Activated CD4-positive, CD25-positive, alpha-beta regulatory T cell (primary cell): ENCODE measurements at places on chromosomes 5 and 9.
A peak's percentile ranks its signal among the peaks of the same experiment; 100 is the strongest.

DNA sequence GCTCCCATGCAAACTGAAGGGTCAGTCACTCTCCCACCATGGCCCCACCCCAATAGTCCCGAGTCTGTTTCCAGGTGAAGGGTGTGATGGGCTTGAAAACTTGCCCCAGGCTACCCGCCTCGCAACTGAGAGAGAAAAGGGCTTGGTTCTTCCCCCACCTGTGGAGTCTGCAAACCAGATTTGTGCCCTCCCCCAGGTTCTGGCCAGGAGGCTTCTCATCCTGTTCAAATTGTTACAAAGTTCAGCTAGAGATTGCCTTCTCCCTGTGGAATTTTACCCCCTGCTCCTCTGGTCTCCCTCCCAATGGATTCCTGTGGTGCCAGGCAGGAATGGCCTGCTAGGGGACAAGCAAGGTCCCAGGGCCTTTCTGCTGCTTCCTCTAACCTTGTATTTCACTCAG lies 93.1 kb upstream of the ACO1 start:
- no peak for DNase-seq

DNA sequence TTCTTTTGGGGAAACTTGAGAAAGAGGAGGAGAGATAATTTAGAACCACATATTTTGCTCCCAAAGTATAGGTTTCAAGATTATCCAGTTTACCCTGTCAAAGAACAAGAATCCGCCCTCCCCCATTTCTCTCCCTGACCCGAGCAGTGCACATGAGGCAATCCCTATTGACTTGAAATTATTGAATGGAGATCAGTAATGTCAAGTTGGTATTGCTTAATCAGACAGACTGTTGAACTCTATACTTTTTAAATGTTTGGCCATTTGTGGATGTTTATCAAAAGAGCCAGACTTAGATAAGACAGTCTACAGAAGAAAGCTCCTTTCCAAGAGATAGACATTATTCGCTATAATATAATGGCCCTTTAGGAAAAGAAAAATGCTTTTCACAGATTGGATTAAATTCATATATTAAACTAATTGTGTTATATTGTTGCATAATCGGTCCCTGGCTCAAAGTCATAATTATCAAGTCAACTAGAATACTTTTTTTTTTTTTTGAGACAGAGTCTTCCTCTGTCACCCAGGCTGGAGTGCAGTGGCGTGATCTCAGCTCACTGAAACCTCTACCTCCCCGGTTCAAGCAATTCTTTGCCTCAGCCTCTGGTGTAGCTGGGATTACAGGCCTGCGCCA lies 5.3 kb downstream of the SLC25A25 start:
- no peak for DNase-seq

DNA sequence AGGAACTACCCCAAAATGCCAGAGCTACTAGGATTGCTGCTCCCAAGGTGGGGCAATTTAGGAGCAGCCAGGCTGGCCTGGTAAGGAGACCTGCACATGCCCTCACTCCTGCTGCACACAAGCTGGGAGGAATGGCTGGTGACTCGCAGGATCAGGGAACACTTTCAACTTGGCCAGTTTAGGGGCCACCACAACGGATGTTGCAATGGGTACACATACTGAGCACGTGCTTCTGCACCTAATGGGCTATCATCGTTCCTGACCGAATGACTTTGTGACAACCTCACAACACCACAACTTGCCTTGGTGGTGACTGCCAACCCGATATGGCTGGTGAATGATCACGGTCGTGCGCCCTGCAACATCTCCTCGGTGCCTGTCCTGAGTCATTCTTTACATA lies 172.0 kb downstream of the ROR2 start:
- no peak for DNase-seq

DNA sequence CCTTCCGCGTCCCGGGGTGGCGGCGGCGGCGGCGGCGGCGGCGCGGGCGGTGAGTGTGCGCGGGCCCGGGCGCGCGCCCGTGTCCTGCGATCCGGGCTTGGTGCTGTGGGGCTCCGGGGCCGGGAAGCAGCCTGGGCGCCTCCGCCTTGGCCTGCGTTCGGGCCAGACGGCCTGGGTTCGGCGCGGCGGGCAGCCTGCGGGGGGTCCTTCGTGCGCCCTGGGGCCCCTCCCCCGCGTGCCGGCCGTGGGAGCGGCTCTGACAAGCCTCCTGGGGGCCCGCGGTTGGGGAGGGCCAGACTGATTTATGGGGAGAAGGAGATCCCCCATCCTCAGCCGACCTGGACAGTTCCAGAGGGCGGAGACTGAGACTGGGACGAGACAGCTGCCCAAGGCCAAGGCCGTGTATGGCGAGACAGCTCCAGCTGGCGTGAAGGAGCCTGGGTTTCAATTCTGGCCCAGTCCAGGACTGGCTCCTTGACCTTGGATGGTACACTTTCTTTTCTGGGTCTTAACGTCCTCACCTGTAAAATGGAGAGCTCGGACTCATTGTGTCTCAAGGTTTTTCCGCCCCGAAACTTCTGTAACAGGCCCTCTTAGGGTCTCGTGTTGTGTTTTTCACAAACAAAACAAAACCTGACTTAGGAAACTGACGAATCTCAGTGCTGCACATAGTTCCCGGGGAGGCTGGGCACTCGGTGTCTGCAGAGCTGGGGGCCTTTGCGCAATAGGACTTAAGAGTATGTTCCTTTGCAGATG lies 603 bp downstream of the TMEM268 start:
- DNase-seq: peak; percentile 31

DNA sequence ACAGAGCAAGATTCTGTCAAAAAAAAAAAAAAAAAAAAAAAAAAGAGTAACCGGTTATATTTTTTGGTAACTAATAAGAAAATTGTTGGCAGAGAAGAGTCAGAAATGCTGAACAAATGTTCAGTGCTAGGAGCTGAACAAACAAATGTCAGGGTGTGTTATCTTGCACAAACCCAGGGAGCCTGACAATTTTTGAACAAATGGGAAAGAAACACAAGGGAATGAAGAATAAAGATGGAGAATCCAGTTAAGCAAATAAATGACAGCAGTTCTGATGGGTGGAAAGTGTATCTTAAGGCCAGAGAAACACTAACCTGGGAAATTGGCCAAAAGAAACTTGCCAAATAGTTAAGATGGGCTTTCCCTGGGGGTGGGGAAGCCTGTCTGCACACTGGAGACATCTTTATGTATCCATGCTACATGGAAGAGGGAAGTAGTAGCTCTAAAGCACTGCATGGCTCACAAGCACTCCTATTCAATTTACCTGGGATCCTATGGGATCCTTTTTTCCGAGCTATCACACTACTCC lies 23.7 kb downstream of the KLHL3 start:
- DNase-seq: no peak

DNA sequence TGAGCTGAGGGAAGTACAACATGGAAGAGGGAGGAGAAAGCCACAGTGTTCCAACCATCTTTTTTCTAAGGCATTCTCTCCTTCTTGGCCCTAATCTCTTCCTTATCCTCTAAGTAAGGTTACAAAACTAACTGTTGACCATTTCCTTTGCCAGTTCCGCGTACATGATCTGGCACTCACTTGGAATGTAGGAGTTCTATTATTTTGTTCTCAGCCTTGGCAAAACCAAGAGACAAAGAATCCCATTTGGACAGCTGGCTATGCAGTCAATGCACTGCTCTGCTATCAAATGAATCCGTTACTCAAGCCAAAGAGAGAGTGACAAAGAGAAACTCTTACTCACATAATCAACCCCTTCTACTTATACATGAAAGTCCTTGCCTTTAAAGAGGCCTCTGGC lies 410.3 kb downstream of the DTWD2 start:
- DNase-seq: no peak

DNA sequence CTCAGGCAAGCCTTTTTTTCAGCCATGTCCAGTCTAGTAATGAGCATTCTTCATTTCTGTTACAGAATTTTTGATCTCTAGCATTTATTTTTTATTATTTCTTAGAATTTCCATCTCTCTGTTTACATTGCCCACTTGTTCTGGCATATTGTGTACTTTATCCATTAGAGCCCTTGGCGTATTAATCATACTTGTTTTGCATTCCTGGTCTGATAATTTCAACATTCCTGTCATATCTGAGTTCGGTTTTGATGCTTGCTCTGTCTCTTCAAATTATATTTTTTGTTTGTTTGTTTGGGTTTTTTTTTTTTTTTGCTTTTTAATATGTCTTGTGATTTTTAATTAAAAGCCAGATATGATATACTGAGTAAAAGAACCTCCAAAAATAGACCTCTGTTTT lies 23.0 kb upstream of the JAK2 start:
- no peak for DNase-seq

DNA sequence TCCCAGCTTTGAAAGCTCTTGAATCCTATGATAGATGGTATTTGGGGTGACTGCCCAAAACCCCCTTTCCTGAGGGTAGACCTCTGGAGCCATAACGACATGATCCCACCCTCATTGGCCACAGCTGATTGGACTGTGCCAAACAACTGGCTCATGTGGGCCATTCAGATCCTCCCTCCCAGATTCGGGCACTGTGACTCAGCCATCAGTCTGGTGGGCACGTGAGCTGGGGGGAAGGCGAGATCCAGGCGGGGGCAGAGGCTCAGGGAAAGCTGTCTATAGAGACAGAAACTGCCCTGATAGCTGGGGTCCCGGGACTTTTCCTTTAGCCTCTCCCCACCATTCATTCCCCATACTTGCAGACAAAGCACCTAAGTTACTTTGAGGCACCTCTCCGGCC lies 15.1 kb upstream of the NCS1 start:
- no peak for DNase-seq

DNA sequence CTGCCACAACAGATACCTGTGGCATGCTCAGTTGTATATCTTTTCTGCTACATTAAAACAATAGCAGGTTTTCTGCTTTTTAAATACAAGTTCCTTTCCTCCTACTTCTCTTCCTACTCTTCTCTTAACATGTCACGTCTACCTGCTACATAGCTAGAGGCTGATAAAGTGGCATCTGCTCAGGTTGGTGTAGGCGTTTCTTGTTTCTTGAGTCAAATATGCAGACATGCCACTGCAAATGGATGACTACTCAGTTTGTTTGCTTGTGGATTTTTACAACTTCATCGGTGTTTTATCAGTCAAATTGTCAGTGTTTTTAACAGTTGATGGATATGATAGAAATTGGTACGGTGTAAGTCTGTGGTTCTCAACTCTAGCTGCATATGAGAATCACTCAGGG lies 525.7 kb downstream of the TLE4 start:
- DNase-seq: no peak
